A673 (cell line): ENCODE measurements at places on chromosomes 4 and X.

GRCh38 chr4:2981256-2981819 lies 18.0 kb downstream of the GRK4 start:
- no peak for DNase-seq

- DNase-seq: no peak
Observed at GRCh38 chr4:16573739-16574138, 324.7 kb downstream of the LDB2 start.

GRCh38 chrX:41695426-41695825 lies 6.7 kb downstream of the GPR34 start:
- DNase-seq: no peak

- no peak for DNase-seq
Observed at GRCh38 chr4:184798504-184798903, 27.3 kb downstream of the ACSL1 start.

- DNase-seq: peak; percentile 6
Observed at GRCh38 chr4:78414116-78414515, 137.5 kb upstream of the ANXA3 start.

DNA sequence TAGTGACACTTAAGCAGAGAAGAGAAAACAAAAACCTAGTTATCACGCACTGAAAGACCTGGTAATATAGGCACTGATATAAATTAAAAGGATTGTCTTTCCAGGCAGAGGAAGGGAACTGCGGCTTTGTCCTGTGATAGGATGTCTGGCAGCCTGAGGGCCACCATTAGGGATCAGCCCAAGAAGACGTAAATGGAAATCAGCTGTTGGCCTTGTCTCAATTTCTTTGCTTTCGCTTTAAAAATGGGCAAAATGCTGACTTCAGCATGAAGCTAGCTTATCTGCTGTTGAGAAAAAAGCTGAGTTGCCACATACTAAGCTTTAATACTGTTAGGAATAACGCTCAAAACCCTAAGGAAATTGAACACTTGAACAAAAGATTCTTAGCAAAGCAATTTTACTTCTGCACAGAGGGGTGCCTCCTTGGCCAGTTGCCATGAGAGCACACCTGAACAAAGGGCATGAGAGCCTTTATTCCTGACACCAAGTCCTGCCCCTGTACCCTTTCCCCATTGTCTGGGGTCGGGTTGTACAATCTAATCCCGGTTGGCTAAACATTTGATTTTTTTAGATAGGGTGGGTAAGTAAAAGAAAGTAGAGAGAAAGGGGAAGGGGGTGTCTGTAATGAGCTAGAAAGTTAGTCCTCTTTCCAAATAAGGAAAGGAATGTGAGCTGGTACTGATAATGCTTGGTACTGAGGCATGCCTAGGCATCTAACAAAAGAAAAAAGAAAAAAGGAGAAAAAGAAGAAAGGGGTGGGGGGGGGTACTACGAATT lies 85.1 kb upstream of the UCP1 start:
- DNase-seq: peak; percentile 64

DNA sequence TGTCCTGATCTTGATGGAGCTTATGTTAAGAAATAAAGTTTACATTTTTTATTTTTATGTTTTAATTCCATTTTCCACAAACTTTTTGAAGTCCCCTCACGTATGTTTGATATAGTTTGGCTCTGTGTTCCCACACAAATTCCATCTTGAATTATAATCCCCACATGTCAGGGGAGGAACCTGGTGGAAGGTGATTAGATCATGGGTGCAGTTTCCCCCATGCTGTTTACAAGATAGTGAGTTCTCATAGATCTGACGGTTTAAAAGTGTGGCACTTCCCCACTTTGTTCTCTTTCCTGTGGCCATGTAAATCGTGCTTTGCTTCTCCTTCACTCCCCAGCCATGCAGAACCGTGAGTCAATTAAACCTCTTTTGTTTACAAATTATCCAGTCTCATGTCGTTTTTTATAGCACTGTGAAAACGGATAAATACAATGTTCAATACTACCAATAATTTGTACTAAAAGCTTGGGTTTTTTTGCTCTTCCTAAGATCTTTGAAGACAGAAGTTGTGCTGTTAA lies 89.8 kb downstream of the PAPSS1 start:
- DNase-seq: no peak

- no peak for DNase-seq
Observed at GRCh38 chr4:122914938-122915337, 7.5 kb downstream of the NUDT6 start.

DNA sequence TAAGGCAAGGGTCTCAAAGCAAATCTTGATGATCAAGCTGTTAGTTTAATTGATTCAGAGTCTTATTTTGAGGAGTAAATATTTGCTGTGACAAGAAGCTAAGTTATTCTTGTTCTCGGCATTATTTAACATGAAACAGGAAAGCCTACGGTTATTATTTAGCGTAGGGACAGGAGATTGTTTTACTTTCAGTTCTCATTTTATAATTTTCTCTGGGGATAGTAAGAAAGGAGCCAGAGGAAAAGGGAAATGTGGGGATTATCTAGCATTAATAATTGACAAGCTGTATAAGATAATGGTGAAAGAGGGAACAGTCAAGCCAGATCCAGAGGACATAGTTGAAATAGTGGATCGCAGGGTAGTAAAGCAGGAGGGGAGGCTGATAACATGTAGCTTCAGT lies 39.7 kb upstream of the PARM1 start:
- no peak for DNase-seq

DNA sequence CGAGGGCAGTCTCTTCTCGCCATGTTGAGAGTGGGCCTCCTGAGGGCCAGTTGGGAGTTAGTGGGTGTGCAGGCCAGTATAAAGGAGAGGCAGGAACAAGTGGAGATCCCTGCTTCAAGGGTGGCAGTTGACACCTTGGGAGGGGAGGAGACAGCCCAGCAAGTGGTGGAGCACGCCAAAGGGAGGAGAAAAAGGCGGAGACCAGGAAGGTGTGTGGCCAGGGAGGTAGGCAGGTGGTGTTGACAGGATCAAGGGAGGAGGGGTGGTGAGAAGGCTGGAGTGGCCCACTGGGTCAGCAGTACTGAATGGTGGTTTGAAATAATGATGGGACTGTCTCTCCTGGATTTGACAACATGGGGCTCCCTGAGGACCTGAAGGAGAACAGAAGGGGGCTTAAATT lies 32.6 kb downstream of the ZNF185 start:
- no peak for DNase-seq

DNA sequence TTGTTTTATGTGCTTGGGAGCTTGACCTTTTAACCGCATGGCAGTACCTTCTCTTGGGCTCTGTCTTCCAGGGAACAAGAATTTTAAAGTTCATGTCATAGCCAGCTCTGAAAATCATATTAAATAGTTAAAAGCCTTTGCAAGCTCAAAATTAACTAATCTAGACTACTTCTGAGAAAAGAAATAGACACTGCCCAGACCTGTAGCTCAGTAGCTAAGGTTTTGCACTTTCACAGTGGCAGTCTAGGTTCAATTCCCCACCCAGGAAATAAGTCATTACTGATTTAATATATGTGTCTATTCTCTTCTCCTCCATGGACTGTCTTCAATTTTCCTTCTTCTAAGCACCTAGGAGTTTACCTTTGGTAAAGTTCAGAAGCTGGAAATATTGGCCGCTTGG lies 27.4 kb downstream of the HSD17B11 start:
- peak; percentile 20 for DNase-seq

GRCh38 chr4:17152941-17153540 lies 254.6 kb upstream of the LDB2 start:
- no peak for DNase-seq
